ENCODE measurements at places on chromosomes 4 and X.
A peak's percentile ranks its signal among the peaks of the same experiment; 100 is the strongest.

GRCh38 chr4:87274803-87275202, 47.9 kb downstream of the HSD17B13 start:
- DNase-seq: no peak

DNA sequence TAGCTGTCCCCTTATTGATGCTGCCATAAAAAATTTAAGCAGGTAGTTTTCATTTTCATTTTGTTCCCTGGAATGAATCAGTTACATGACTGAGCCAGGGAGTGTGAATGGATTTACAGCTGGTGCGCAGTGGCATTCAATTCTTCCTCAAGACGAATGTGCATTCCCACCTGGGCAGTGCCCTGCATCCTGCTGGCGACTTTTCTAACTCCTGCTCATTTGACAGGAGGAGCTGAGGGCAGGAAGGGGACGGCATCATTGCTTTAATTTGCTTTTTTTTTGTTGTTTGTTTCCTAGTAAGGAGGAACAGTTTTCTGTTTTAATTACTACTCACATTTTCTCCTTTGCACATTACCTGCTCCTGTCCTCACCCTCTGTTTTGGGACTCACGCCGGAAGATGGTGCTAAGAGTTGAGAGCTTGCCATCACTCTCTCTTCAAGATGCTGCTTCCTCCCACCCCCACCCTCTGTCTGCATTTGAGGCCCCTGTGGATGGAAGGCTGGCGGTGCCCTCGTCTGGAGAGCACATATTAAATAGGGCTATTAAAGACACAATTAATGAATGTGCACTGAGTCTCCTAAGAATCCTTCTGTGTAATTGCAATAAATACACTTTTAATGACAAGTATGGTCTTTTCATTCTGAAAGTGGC, 35.8 kb downstream of the PSAPL1 start:
- no peak for DNase-seq

GRCh38 chrX:106144755-106145639, 23.1 kb upstream of the PWWP3B start:
- DNase-seq: no peak

DNA sequence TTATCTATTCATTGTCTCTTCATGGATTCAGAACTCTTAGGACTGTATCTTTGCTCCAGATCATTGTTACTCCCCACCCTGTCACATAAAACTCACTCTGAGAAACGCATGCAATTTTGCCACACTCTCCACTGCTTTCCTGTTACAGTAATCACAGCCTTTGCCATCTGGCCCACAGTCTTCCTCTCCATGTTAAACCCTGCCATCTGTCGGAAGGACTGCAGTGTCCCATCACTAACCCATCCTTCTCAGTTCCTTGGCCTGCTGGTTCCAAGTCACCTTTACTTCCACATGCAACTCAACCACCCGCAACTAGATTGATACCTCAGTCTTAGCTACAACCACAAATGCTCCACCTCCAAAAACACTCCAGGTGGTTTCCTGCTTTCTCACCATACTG, 308.7 kb upstream of the FAM241A start:
- DNase-seq: no peak

GRCh38 chr4:105306158-105306781, 159.6 kb downstream of the TET2 start:
- no peak for DNase-seq

- DNase-seq: no peak
These were observed 8.8 kb downstream of the TMPRSS11D start for GRCh38 chr4:67874986-67875385.

DNA sequence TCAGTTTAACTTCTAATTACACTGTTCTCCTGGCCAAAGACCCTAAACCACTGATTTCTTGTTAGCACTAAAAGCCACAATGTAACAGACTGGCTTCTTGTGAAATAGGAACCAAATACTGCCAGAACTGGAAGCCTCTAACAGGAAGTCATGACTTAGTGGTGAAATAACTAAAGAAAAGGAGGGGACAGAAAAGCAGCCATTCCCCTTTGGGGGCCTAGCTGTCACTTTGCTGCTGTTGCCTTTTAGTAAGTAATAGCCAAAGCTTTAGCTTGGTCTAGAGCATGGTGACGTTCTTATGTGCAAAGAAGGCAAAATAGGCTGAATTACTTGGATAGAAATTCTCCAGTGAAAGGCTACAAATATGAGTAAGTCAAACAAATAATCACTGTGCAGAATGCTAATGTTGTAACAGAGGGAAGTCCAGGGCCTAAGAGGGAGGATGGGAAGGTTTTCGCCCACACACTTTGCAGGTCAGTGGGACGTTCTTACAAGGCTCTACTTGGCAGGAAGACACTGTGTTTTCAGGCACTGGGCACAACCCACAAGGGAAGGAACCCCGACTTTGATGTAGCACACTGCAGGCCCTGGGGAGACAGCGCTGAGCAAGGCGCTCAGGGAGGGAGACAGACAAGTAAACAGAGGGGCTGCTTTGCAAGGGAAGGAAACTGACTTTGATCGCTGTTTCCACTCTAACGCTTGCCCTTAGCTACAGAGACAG, 16.7 kb downstream of the GAB3 start:
- peak; percentile 13 for DNase-seq

DNA sequence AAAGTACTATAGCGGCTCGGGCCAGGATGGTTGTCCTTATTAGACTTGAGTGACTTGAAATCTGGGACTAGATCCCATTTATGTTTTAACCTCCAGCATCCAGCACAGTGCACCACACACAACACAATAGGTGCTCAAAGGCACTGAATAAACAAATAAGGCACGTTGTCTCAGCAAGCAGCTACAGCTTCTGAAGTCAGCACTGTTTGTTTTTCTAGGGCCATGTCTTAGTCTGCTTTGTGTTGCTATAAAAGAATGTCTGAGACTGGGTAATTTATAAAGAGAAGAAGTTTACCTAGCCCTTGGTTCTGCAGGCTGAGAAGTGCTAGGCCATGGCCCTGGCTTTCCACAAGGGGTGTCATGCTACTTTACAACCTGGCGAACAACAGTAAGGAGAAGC, 102.1 kb upstream of the LNX1 start:
- DNase-seq: no peak

DNA sequence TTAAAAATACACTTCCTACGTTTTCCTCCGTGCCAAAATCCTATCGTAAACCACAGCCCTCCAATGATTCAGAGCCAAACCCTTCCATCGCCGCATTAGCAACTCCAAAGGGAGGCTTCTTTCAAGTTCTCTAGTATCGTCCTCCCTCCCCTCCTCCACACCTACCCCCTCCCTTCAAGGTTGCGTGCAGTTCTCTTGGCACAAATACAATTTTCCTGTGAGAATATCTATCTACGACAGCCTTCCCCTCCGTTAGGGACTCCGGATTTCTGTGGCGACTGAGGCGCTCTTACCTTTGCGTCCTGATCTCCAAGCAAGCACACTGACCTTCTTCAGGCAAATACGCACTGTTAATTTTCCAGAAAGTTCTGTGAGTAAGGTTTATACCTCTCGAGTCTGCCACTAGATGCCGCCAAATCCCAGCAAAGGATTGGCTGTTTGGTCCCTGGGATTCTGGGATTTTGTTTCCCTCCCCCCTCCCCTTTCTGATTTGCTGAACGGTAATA, 1.2 kb upstream of the MORF4L2 start:
- no peak for DNase-seq

DNA sequence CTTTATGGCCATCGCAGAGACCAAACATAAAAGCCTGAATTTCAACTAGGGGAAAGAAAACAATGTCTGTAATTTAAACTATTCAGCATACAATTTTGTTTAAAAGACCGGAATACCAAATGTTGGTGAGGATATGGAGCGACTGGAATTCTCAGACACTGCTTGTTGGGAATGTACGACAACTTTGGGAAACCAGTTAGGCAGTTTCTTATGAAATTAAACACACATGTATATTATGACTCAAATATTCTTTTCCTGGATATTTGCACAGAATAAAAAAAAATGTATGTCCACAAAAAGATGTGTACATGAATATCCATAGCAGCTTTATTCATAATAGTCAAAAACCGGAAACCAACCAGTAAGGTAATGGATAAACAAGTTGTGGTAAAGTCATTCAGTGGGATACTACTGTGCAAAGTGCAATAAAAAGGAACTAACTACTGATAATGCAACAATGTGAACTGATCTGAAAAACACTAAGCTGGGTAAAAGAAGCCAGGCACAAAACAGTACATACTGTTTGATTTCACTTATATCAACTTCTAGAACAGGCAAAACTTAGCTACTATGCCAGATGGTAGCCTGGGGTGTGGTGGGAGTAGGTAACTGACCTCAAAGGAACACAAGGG, 152.7 kb upstream of the FTHL17 start:
- DNase-seq: no peak

GRCh38 chrX:103586314-103586646, 965 bp downstream of the TCEAL4 start:
- no peak for DNase-seq

GRCh38 chr4:35934320-35934981, 309.9 kb downstream of the ARAP2 start:
- no peak for DNase-seq

- DNase-seq: no peak
These were observed 357.9 kb downstream of the UNC5C start for GRCh38 chr4:95190751-95191436.

GRCh38 chr4:113117358-113117702, 67.9 kb downstream of the ANK2 start:
- no peak for DNase-seq

GRCh38 chr4:169013396-169013795, 3.3 kb upstream of the CBR4 start:
- DNase-seq: no peak

- no peak for DNase-seq
These were observed 4.4 kb upstream of the PRDX4 start for GRCh38 chrX:23662853-23663252.

DNA sequence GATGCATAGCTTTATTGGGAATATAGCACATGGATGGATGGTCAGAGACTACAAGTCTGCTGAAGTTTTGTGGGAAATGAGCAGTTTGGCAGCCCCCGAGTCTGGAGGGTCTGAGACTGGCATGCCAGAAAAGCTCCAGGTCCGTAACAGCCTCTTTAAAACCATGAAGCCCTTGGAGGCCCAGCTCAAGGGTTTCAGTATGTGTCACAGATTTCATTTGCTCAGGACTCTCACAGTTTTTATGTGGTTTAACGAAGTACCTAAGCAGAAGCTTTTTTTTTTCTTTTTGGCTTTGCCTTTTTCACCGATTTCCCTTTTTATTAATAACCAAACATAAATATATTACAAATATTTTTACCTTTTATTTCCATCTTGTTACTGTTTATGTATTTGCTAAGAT, 30.6 kb upstream of the TMEM184C start:
- no peak for DNase-seq

DNA sequence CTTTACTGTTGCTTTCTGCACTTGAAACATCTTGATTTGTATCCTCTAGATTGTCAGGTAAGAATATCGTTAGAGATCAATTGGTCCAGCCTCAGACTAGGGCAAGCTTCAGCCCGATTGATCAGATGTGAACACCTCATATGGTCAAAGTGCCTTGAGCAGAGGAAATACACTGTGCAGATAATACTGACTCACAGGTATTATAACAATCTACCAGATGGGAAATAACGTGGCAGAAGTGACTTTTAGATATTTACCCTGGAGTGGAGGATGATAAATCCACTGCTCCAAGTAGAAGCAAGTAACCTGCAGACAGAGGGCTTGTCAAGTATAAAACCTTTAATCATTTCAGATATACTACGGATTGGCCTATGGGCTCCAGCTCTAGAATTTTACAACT, 17.9 kb downstream of the VEGFC start:
- no peak for DNase-seq

- DNase-seq: no peak
These were observed 999.5 kb upstream of the INTU start for GRCh38 chr4:126633306-126633705.

GRCh38 chr4:131540256-131540655, 1608.8 kb upstream of the PCDH10 start:
- no peak for DNase-seq

- no peak for DNase-seq
These were observed 59.8 kb downstream of the AGTR2 start for GRCh38 chrX:116230130-116230898.

GRCh38 chrX:56563231-56564161, at the start of gene UBQLN2:
Gene UBQLN2 (plus strand): TSS chrX:56563627. CDS start chrX:56563874, 247 bp downstream.
- DNase-seq: peak; percentile 58

GRCh38 chr4:75629239-75629638, 1.1 kb downstream of the CDKL2 start:
- no peak for DNase-seq

DNA sequence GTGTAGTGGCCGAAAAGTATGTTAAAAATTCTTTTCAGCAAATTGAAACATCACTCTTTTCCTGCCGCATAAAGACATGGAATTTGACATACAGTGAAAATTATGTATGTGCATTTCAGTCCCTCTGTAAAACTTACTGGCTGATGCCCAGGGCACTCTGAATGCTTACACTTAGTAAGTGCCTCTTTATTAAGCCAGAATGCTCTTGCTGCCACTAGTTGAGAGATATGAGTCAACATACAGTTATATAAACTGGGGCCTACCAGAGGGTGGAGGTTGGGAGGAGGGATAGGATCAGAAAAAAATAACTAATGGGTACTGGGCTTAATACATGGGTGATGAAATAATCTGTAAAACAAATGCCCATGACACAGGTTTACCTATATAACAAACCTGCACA, 38.1 kb upstream of the TRPC5 start:
- DNase-seq: no peak

GRCh38 chr4:3414421-3415279, 27.1 kb upstream of the HGFAC start:
- DNase-seq: no peak

DNA sequence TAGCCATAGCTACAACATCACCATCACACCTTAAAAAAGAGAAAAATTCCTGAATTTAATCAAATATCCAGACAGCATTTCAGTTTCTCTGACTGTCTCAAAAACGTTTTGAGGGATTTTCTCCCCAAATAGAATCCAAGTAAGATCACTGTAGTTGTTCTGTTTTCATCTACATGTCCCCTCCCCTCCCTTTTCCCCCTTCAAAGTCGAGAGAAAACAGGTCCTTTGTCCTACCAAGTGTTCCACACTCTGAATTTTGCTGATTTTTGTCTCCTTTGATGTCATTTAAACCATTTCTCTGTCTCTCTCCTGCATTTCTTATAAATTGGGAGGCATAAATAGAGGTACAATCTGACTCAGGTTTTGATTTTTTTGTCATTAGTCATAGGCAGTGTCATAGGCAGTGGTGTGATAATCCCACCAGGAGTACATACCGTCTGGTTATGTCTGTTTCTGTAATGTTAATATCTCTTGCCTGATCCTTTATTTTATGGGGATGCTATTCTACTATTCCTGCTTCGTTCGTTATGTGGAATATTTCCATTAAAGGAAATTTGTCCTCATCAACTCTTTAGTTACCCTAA, 348.6 kb downstream of the PTTG2 start:
- DNase-seq: no peak

Data from stimulated activated CD8-positive, alpha-beta memory T cell treated with anti-CD3 and anti-CD28 coated beads, Interleukin-7, amount 100 ng/mL, for 1 hour (primary cell).